Kidney tubule cell (primary cell): ENCODE measurements at places on chromosomes 2 and 18.

GRCh38 chr18:29840089-29840488 lies 1202.5 kb downstream of the DSC3 start:
- peak; percentile 60 for DNase-seq

GRCh38 chr2:63580651-63581297 lies 7.5 kb downstream of the WDPCP start:
- no peak for DNase-seq

DNA sequence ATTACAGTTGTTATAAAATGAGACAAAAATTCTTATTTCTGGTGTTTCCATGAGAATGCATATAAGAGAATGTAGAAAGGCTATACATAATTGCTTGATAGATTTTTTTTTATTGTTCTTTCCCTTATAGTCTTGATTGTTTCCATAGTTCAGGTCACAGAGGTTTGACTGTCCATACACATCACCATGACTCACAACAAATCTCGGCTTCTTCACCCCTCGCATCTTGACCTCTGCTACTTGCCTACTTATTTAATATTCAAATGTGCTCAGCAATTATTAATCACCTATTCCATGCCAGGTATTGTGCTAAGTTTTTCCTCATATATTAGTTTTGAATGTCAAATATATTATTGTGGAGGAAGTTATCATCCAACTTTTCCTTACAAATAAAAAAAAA lies 789.6 kb downstream of the RNF144A start:
- DNase-seq: peak; percentile 47

GRCh38 chr18:69491576-69491975 lies 90.9 kb downstream of the DOK6 start:
- no peak for DNase-seq

GRCh38 chr18:57585855-57586250 lies 649 bp downstream of the FECH start:
- DNase-seq: no peak

DNA sequence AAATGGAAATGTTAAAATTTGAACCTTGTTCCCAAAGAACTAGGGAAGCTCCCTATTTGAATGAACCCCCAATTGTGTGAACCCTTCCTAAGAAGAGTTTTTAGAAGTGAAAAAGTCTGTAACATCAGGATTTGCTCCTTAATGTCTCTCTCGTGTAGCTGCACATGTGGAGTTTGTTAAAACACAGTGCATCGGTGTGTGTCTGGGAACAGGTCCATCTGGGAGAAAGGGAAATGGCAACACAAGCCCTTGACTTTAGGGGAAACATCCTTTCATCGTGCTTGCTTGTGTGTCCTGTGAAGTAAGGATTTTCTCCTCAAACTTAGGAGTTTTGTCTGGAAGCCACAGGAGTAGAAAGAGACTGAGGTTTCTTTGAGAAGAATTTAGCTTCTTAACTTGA lies 203.9 kb downstream of the PRKCE start:
- DNase-seq: no peak

- DNase-seq: no peak
These were observed 140.3 kb upstream of the DDX18 start for GRCh38 chr2:117674172-117674571.

GRCh38 chr2:43060390-43061016 lies 165.9 kb downstream of the ZFP36L2 start:
- no peak for DNase-seq

GRCh38 chr2:157918319-157918718 lies 42.2 kb upstream of the ACVR1 start:
- no peak for DNase-seq

DNA sequence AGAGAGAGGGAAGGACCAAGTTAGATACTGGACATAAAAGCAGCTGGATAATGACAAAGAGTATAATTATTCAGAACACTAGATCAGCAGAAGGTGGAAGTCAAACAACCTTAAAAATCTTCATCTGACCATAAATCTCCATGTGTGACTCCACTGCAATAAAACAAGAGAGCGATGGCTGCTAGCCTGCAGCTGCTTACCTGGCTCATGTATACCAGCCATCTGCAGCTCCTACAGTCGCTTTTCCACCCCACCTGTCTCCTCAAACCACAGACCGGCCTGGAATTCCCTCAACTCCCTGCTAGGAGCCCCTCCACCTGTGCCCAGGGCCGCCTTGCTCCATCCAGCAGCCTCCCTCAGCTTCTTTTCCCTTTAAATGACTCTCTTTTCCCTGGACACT lies 64.5 kb downstream of the SLC4A5 start:
- DNase-seq: no peak

GRCh38 chr2:238060096-238060541 lies 682 bp upstream of the SCLY start:
- no peak for DNase-seq

DNA sequence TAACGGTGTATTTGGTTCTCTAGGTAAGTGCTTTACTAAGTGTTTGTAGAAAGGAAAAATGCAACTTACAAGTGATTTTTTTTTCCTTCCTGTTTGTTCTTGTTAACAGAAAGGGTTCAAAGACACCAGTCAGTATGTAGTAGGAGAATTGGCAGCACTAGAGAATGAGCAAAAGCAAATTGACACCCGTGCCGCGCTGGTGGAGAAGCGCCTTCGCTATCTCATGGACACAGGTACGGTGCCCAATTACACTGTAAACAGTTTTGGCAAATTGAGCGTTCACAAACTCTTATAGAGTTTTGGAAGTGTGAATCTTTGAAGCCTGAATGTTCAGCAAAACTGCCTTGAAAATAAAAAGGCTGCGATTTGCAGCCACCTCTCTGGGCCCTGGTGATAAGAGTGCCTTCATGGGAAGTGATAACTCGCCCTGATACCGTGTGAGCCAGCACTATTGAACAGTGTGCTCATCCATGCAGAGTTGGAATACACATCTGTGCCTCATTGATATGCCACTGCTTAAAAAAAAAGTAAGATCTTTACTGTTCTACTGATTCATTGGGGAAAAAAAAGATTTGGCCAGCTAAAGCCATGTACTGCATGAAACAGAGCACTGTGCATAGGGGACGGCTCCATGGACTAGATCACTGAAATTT lies 54.0 kb upstream of the OTX1 start:
- no peak for DNase-seq

DNA sequence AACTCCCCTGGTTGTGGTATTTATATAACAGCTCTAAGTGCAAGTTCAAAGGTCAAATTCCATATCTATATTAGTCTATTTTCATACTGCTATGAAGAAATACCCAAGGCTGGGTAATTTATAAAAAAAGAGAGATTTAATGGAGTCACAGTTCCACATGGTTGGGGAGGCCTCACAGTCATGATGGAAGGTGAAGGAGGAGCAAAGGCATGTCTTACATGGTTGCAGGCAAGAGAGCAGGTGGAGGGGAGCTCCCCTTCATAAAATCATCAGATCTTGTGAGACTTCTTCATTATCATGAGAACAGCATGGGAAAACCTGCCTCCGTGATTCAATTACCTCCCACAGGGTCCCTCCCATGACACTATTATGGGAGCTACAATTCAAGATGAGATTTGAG lies 179.6 kb upstream of the FBXO11 start:
- DNase-seq: no peak

GRCh38 chr2:191844706-191845105 lies 2.2 kb downstream of the CAVIN2 start:
- DNase-seq: no peak

DNA sequence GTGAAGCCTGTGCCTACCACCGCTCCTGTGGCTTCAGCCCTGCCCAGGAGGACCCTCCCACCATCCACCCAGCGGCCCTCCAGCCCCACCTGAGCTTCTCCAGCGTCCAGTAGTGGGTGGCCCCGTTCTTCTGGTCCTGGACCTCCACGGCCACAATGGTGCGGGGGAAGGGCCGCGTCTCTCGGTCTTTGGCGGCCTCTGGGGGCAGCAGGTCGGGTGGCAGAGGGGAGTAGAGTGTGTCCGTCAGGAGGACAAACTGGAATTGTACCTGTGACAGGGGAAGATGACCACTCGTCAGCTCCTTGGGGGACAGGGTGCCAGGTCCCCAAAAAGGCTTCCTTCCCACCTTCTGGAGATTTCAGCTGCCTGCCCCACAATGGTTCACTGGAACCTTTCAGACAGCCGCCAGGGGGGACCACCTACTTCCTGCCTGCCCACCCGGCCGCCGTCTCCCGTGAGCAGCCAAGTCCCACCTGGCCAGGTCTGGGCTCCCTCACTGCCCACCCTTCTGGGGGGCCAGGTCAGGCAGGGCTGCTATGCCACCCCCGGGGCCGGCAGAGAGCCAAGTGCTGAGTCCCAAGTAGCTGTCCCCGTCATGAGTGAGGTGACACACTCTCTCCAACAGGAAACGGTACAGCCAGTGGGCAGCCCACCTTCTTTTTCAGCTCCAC lies 59.3 kb downstream of the KIF1A start:
- DNase-seq: no peak

GRCh38 chr2:117378653-117379052 lies 435.8 kb upstream of the DDX18 start:
- peak; percentile 89 for DNase-seq

- DNase-seq: no peak
These were observed 192.3 kb downstream of the RNF144A start for GRCh38 chr2:7109533-7109885.

DNA sequence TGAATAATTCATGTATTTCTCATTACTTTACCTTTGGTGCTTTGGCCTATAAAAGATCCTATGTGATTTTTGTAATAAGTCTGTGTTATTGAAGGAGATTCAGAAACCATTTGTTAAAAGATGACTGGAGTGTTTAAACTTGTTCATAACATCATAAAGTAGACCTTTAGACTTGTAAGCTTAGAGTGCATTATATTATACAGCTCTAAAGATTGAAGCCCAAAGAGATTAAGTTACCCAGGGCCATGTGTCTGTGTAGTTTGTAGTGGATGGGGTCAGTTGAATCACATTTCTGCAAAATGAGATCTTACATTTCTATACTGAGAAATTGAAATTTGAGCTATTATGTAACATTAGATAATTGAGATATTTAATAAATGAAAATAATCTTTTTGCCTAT lies 60.2 kb upstream of the STON1 start:
- DNase-seq: no peak
